GM23248 (cell line): ENCODE measurements at places on chromosomes 5 and 9. TPM values are rescaled to one million over a fixed set of nuclear protein-coding genes. Genes with fewer than 3 reads are reported as not detected.

The PDZD2 gene
- not detected in 2 replicates for total RNA-seq

The DND1 gene
- total RNA-seq = 0.22 and 0.38 TPM in 2 replicates

GRCh38 chr5:116562669-116563068, 12.0 kb downstream of the SEMA6A start:
- H3K27ac ChIP-seq = no peak overlapping the region
- DNase-seq = no peak
- H3K27me3 ChIP-seq = peaks cover 12% of the 10 kb centered on the region; the same call in 1 of the 2 replicates

DNA sequence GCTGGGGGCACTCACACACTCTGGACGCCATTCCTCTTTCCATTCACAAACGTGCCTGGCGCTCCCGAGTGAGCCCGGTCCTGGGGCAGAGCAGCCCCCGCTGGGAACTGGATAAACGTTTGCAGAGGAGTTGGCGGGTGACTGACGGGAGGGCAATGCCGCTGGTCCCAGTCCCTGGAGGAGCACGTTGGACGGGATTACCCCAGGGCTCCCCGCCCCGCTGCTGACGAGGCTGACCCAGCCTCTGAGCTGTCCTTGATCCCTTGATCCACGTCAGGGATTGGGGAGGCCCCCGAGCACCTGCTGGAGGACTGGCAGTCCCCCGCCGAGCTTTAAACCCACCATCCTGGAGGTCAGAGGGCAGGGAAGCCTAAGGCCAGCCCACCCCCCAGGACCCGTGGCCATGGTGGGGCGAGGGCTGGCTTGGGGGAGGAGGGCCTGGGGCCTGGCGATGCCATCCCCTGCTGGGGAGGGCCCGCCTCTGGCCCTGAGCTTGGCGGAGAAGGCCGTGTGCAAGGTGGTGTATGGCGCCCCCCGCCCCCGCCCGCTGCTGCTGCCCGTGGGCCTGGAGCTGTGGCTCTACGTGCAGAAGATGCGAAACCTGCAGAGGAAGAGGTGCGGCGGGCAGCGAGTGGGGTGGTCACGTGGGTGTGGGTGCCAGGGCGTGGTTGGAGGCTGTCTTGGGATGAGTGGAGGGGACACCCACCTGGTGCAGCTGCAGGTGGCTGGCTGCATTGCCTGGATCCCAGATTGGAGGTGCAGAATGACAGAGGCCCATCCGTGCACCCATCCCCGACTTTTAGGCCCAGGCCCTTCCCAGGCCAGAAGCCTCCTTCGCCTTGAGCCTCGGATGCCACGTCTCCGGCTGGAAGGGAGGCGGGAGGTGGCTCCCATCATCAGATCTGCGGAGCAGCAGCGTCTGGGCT, 4.5 kb downstream of the GPSM1 start:
- no peak overlapping the region for H3K27ac ChIP-seq
- H3K36me3 ChIP-seq = no peaks in the 10 kb centered on the region
- peaks cover 9% of the 10 kb centered on the region for H3K4me1 ChIP-seq
- no peaks in the 10 kb centered on the region for H3K27me3 ChIP-seq

GRCh38 chr5:160485364-160485969, 63.8 kb downstream of the PTTG1 start:
- H3K4me1 ChIP-seq = peaks cover 7% of the 10 kb centered on the region
- no peak for DNase-seq
- no peaks in the 10 kb centered on the region for H3K27me3 ChIP-seq
- no peaks in the 10 kb centered on the region for H3K36me3 ChIP-seq
- H3K4me3 ChIP-seq = no peak overlapping the region

- no peak for DNase-seq
- no peaks in the 10 kb centered on the region for H3K27me3 ChIP-seq
Measured at GRCh38 chr5:73812962-73813588, 187.1 kb downstream of the ARHGEF28 start.
